H4 (cell line): ENCODE measurements at places on chromosomes 13 and 19.

GRCh38 chr13:72523049-72523448 is 204.4 kb downstream of the MZT1 start:
- no peak for DNase-seq

- DNase-seq, result no peak
These were observed 716 bp upstream of the ZNF420 start for GRCh38 chr19:37077501-37077933.

- DNase-seq, result no peak
These were observed 22.4 kb upstream of the BRD4 start for GRCh38 chr19:15354566-15355296.

- no peak for DNase-seq
These were observed 170.0 kb upstream of the KL start for GRCh38 chr13:32845952-32846950.

- DNase-seq, result no peak
These were observed 549.6 kb upstream of the SLC10A2 start for GRCh38 chr13:103615771-103616170.

DNA sequence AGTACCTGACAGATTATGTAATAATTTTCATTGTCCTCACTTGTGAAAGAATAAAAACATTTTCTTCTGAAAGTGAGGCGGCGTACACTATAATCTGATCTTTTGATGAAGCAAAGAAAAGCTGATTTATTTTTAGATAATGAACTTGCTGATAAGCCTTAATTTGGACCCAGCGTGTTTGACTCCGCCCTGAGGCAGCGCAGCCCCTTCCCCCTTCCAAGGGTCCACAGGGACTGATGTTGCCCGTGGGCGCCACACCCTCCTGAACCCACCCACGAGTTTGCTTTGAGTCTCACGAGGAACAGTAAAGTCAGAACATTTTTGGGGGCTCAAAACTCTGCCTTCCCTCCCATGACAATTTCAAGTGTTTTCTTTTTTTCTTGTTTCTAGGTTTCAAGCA is 40.0 kb downstream of the TEX29 start:
- no peak for DNase-seq

DNA sequence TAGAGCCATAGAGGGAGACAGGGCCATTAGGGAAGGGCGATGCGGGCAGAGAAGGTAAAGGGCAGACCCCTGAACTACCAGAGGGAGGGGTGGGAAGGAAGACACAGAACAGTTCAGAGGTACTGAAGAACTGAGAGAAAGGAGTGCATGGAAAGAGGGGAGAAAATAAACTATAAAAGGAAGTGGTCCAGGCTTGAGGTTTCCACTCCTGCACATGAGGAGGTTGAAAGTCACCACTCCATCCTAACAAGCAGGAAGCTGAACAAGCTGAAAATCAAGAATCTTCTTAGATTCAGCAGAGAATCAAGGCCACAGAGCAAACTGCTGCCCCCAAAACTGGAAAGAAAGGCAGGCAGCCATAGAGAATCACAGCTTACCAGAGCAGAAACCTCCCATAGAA is 45.1 kb downstream of the MIPEP start:
- DNase-seq, result no peak

DNA sequence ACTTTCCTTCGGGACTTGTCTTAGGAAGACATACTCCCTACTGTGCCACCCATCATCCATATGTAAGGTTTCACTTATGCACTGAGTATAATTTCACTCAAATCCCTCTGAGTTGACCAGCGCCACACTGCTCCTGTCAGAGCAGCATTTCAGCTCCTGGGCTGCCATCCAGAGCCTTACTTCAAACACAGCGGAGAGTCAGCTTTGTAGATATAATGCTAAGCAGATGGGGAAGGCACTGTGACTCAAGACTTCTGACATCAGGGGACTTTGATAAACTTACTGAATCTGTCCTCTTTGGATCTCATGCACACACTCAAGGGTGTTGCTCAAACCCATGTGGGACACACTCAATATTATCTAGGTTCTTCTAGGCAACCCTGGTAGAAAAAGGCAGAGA is 34.9 kb downstream of the DOCK9 start:
- DNase-seq, result no peak

DNA sequence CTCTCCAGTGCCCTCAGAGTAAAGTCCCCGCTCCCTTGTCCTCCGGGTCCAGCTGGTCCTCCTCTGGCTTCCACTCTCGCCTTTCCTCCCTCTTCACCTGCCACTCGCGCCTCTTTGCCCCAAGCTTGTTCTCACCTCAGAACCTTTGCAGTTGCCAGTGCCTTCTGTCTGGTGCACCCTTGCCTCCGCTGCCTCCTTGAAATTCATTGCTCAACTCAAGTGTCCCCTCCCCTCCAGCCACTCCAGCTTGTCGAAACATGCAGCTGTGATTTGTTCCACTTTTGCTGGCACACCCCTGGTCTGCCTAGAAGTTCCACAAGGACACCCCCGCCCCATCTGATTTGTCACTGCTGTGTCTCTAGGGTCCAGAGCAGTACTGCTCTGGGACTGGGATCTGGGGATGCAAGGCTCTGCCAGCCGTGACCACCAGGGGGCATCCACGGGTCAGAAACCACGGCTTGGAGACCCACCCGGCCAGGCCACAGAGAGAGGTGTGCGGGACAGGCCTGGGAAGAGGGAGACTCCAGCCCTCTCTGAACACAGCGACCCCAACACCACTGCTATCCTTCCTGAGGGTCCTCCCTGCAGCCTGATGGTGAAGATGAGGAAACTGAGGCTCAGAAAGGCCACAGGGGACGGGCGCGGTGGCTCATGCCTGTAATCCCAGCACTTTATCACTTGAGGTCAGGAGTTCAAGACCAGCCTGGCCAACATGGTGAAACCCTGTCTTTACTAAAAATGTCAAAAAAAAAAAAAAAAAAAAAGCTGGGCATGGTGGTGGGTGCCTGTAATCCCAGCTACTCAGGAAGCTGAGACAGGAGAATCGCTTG is 49.9 kb downstream of the AP1M1 start:
- DNase-seq, result peak; percentile 79

GRCh38 chr13:52686376-52686775 is 33.7 kb downstream of the SUGT1 start:
- DNase-seq, result peak; percentile 14

GRCh38 chr13:94992036-94992960 is 280.0 kb upstream of the SOX21 start:
- no peak for DNase-seq

GRCh38 chr13:24741016-24741662 is 22.8 kb upstream of the RNF17 start:
- peak; percentile 16 for DNase-seq

- no peak for DNase-seq
These were observed 1.4 kb downstream of the CLASRP start for GRCh38 chr19:45040059-45040771.

DNA sequence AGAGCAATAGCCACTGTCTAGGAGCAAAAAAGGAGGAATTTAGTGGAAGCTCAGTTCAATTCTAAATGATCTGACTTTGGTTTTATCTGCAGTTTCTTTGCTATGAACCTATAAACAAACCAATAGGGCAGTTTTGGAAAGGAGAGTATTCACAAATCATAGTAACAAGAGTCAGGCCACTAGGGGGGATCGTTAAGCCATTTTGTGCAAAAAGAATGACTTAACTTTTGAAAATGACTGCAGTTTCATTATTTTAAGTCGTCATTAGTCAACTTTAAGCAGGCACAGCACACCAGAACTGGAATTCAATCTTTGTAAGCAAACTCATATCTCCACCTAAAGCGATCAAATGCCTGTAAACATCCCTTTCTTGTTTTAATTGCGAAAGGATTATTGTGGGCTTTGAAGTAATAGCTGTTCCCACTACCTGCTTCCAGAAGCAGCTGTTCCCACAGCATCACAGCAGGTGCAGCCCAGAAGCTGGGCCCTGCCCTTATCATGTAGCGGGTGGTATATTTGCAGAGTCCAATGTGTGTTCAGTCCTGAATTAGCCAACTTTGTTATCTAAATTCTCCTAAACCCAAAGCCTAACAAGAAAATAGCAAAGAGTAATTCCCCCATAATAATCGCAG is 51.5 kb downstream of the SOX21 start:
- DNase-seq, result peak; percentile 13

DNA sequence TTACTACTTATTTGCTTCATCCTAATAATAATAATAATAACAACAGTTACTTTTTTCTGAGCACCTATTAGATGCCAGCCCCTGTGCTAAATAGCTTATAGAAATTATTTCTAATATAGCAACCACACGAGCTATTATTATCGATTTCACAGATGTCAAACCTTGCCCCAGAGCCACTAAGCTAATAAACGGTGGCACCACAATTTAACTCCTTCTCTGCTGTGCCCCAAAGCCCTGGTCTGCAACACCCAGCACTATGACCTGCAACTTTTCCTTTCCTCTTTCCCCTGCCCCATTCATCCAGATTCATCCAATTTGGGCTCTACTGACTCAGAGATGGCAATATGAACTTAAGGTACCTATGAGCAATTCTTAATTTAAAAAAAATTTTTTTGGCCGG is 6.4 kb downstream of the RFX2 start:
- DNase-seq, result no peak

GRCh38 chr19:16571283-16571682 is 932 bp downstream of the SLC35E1 start:
- no peak for DNase-seq

DNA sequence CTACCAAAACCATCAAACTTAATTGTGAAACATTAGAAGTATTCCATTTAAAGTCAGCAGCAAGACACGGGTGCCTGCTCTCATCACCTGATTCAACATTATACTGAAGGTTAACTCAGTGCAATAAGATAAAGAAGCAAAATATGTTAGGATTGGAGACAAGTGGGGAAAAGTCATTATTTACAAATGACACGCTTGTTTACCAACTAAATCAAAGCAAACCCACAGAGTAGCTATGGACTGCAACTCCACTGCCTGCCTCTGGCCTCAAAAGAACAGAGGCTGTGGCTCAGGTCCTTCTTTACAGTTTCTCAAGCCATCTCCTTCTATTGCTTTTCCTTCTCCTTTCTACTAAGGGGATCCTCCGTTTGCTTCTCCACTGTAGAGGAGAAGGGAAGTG is 21.0 kb upstream of the ATP12A start:
- no peak for DNase-seq

DNA sequence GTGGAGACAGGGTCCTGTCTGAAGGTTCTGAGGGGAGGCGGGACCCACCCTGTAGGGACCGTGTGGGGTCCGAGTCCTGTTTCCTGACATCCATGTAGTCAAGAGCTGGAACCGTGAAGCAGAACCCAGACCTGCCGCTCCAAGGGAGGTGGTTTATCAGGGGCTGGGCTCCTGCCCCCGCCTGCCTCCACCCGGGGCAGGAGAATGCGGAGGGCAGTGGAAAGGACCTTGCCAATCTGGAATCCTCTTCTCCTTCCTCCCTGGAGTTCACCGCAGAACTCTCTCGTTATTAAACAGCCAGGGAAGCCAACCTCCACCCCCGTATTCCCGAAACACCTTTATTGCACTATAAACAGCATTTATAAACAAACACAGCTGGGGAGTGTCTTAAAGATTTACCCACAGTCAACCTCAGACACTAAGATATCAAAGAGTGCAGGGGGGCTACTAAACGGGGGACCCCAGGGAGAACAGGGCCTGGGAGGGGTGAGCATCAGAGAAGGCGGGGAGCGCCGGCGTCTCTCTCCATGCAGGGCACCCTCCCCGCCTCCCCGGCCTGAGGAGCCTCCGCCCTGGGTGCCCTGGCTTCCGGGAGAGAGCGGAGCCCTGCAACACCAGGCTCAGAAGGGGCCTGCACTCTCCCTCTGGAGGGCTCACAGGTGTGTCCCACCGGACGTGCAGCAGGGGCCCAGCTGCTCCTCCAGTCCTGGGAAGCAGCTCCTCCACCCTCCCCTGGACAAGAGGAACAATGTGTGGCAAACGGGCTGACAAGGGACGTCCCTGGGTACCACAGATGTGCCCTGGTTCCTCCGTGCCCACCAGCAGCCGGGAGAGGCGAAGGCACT is 3.6 kb downstream of the C2CD4C start:
- no peak for DNase-seq

DNA sequence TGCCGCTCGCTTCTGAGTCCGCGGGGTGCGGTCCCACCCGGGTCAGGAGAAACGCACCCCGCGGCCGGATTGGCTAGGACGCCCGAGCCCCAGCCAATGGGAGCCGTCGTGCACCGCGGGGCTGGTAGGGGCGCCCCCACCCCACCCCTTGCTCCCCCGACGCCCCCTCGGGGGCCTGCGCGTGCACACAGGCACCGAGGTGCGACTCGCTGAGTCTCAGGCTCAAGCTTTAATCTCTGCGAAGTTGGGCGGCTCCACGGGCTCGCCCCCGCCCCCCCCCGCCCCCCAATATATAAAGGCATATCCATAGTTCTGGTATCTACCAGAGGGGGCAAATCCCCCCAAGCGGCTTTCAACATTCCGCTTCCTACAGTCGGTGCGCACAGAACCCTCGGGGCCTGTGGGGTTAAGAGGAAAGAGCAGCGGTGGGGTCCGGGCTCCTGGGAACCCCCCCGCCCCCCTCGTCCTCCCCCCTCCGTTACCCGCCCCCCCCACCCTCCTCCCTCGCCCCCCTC is at the start of gene COX6B2:
COX6B2 (minus strand) TSS at position 22 of the 515 bp plus-strand sequence. CDS start 198 bp downstream, outside the sequence.
- no peak for DNase-seq

- DNase-seq, result no peak
These were observed 90.7 kb downstream of the GNG7 start for GRCh38 chr19:2611483-2612464.

- no peak for DNase-seq
These were observed 12.2 kb downstream of the ZNF439 start for GRCh38 chr19:11860721-11861120.

DNA sequence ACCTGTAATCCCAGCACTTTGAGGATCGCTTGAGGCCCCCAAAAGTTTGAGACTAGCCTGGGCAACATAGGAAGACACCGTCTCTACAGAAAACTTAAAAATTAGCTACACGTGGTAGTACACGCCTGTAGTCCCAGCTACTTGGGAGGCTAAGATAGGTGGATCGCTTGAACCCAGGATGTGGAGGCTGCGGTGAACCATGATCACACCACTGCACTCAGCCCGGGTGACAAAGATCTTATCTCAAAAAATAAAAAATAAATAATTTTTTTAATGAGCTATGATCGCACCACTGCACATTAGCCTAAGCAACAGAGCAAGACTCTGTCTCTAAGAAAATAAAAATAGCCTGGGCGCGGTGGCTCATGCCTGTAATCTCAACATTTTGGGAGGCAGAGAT is 6.6 kb downstream of the RCBTB2 start:
- no peak for DNase-seq

GRCh38 chr19:2271234-2272103 is 10.5 kb downstream of the PEAK3 start:
- DNase-seq, result no peak

DNA sequence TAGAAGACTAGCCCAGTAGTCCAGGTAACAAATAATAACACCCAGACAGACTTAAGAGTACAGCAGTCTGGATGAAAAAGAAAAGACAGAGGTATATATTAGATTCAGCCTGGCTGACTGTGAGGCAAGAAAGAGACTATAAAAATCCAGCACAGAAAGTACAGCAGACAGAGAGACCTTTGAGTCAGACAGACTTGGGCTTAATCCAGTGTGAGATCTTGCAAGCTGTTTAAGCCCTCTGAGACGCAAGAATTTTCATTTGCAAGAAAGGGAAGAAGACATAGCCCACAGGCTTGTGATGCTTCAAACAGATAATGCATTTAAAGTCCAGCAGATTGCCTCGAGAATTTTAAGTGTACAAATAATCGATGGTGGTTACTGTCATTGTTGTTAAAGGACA is 471.4 kb downstream of the LIG4 start:
- DNase-seq, result no peak
